SHP77 (cell line): ENCODE measurements at places on chromosomes 5 and 9.
A peak's percentile ranks its signal among the peaks of the same experiment; 100 is the strongest.

GRCh38 chr5:29089591-29090130, 2051.3 kb upstream of the CDH9 start:
- no peak for DNase-seq

- DNase-seq = no peak
These were observed 246.7 kb upstream of the ADRA1B start for GRCh38 chr5:159669559-159669958.

DNA sequence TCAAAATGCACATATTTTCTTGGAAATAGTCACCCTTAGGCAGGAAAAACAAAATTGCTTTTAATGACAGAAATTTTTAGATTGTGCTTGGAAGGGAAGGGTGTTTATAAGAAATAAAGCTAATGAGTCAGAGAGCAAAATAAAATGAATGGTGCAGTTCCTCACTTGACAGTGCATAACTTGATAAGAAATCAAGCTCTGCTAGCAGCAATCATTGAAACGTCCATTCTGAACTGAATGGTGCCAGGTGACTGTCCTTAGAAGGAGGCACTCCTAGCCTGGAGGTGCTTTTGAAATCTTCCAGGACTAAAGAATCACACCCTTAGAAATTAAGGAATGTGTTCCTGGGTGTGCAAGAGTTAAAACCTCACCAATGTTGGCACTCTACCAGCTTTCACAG, 202.5 kb downstream of the EFNA5 start:
- DNase-seq = no peak

DNA sequence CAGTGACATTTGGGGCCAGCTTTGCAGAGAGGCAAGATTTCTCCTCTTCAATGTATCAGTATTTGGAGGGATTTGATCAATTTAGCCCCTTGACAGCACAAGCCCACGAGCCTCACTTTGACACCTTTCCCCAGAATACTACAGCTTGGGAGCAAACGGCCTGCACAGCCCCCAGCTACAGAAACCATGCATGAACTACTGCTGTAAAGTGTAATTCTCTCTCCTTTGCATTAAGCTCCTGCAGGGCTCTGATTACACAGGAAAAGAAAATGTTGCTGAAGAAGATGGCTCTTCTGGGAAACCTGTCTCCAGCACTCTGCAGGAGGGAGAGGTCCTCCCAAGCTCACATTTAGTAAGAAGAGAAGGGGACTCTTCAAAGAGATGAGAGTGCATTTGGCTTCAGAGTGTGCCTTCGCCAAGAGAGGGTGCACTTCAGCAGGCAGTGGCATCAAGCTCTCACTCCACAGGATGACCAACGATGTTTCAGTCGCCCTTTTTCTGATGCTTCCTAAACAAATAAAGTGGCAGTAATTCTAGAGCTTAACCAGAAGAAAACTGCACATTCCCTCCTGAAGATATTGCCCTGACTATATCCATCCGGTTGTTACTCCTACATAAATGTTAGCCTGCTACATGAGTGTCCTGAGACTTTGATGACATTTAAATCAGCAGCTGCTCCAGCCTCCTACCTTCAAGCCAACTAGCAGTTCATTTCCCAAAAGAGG, 272.2 kb downstream of the AUH start:
- peak; percentile 14 for DNase-seq

- DNase-seq = no peak
These were observed 194.0 kb upstream of the DMRT1 start for GRCh38 chr9:647522-647921.

DNA sequence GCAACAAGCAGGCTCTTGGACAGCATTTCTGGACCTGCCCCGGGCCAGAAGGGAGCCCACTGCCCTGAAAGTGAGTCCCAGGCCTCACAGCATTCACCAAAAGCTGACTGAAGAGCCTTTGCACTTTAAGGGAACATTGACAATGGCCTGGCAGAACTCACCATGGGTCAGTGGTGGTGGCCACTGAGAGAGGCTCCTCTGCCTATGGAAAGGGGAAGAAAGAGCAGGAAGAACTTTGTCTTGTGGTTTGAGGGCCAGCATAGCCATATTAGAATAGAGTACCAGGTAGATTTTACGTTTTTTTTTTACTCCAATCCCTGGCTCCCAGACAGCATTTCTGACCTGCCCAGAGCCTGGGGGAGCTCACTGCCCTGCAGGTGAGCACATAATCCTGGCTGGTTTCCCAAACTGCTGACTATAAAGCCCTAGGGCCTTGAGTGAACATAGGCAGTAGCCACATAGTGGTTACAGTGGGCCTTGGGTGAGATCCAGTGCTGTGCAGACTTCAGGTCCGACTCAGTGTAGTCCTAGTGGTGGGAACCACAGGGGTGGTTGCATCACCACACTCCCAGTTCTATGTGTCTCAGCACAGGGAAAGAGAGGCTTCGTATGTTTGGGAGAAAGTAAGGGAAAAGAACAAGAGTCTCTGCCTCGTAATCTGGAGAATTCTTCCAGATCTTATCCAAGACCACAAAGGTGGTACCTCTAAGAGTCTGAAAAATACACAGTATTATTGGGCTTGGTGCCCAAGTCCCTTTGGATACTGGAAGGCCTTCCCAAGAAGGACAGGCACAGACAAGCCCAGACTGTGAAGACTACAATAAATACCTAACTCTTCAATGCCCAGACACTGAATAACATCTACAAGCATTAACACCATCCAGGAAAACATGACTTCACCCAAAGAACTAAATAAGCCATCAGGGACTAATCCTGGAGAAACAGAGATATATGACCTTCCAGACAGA, 89.5 kb downstream of the TSSK1B start:
- DNase-seq = no peak

- DNase-seq = no peak
These were observed 198.9 kb downstream of the NXNL2 start for GRCh38 chr9:88733651-88734421.

DNA sequence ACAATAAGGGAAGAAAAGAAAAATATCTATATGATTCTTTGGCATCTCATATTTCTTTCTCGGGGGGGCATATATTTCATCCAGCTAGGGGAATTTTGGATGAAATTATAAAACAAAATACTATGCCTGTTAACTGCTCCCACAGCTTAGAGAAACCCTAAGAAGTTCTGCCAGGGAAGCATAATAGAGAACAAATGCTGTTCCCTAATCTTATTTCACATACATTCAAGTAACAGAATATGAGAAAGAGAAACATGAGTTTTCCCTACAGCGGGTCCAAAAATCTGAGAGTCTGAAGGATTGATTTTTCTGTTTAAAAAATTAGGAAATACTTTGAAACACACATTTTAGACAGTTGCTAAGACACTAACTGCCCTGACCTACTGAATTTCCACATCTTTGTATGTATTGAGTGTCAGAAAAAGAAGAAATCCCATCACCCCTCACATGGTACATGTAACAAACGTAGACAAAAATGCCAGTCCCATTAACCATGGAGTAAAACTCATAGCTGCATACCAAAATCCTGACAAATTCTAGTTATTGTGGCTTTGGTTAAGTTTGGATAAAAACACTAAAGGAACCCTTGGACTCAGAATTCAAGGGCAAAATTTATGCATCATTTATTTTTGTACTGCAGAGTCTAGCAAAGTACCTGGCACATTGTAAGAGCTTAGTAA, 620.2 kb upstream of the DMAC1 start:
- no peak for DNase-seq

- no peak for DNase-seq
These were observed 37.5 kb upstream of the SUSD3 start for GRCh38 chr9:93020771-93021670.

DNA sequence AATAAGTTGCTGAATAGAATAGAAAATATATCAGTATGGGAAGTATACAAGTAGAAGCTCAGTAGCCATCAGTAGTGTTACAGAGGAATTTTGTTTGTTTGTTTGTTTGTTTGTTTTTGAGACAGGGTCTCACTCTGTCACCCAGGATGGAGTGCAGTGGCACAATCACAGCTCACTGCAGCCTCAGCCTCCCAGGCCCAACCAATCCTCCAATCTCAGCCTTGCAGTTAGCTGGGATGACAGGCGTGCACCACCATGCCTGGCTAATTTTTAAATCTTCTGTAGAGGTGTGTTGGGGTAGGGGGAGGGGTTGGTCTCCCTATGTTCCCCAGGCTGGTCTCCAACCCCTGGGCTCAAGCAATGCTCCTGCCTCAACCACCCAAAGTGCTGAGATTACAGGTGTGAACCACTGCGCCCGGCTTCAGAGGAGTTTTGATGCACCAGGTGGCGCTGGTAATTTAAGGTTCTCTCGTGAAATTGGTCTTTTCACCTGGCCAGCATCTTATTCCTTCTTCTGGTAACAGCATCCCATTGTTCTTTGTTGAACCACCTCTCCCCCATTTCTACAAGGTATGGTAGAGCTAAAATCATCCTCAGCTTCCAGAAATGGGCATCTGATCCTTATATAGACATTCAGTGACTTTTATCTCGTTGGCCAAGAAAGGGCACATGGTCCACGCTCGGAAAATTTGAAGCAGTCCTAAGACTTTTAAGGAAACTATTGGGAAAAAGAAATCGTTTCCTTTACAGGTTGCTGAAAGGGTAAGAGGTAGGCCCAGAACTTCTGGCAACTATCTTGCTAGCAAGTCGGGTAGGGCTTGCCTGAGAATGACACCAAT, 157.1 kb downstream of the ARRDC3 start:
- peak; percentile 32 for DNase-seq

- DNase-seq = no peak
These were observed 28.5 kb downstream of the RHOBTB3 start for GRCh38 chr5:95759634-95760033.

- peak; percentile 82 for DNase-seq
These were observed 81.0 kb downstream of the RXRA start for GRCh38 chr9:134407121-134407779.

DNA sequence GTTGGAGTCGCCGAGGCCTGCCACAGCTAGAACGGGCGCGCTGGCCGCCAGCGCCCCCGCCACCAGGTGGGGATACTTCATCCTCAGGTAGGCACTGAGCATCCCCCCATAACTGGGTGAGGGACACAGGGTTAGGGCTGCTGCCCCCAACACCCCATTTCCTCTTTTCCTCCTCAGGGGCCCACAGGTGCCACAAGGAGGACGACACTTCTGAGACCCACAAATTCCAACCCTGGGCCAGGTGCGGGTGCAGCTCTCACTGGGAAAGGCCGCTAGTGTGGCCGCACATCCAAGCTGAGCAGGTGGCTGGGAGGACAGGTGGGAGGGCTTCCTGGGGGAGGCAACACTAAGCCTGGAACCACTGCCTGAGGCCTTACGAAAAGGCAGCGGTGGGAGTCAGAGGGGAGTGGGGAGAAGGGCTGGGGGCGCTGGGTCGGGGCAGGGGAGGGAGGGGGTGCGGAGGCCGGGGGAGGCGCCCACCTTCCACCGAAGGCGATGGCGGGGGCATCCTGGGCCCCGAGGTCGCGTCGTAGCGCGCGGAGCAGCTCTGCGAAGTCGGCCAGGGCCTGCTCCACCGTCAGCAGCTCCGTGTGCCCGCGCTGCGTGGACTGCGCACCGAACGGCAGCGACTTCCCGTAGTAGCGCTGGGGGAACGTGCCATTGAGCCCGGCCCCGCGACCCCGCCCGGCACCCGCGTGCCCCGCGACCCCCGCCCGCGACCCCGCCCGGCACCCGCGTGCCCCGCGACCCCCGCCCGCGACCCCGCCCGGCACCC, 961 bp downstream of the DPP7 start:
- DNase-seq = no peak

DNA sequence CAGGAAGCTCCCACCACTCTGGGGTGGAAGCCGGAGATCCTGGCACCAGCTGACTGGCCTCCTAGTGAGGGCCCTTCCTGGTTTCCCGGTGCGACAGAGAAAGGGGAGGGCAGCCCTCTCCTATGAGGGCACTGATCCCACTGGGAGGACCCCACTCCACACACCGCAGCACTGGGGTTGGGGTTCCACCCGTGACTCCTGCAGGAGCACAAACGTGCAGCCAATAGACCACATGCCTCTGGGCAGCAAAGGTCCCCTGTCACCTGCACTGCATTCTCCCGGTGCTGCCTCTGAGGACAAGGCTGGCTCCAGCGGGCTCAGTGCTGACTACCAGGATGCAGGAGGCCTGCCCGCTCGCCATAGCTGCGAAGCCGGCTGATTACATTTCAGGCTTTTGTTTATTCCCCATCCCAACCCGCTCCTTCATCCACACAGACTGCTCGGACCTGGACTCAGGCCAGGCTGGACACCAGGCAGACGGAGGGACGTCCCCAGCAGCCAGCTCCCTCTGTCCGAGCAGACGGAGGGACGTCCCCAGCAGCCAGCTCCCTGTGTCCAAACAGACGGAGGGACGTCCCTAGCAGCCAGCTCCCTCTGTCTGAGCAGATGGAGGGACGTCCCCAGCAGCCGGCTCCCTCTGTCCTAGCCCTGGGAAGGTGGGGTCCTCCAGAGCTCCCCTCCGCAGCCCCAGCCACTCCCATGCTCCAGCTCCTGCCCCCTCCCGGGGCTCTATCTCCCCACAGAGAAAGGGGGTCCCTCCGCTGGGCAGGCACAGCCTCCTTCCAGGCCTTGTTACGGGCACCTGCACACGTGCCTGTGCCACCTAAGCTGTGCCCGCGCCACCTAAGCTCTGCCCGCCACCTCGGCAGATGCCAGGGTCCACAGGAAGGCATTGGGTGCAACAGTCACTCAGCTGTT, 8.8 kb upstream of the CEP72 start:
- peak; percentile 34 for DNase-seq

- DNase-seq = no peak
These were observed 138.4 kb upstream of the KIF2A start for GRCh38 chr5:62167561-62168057.

DNA sequence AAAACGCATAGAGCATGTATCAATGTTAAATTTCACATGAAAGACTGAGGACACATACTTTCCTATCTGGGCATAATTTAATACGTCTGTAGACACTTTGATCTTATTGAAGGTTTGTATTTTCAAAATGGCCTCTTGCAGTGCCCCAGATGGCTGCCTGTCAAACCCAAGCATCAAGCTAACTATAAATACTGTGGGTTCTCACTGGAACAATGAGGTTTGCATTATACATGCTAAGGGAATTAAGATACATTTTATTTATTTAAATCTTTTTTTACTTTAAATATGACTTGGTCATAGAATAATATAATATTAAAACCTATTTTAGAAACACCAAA, 702.9 kb upstream of the GRAMD2B start:
- no peak for DNase-seq

DNA sequence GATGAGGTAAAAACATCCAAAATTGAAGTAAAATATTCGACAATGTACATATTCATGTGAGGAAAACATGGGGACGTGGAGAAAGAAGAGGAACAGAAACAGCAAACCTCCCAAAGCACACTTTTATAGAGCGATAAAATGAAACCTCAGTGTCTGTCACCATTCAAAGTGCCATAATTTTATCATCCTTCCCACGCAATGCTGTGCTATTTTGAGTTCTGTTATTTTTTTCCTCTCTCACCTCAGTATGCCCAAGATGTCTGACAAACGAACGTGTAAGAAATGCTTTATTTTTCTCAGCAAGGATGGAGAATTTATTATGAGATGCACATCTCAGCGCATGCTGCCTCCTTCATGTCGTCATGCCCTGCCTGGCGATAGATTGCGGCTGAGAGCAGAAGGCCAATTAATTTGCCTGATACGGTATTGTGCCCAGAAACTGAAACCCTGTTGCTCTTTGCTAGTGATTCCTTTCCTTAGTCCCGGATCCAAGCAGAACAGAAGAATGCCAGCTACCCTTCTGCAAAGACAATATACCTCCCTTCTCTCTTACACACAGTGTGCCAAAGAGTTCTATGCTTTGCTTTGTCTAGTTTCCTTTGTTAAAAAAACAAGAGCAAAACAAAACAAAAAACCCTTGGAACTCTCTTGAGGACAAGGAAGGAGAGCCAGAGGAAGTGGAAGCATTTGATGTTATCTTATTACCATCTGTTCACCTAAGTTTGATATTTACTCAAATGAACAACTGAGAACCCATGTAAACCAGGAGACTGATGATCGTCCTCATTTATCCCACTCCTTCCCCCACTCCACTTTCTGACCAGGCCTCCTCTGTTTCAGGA, 192.4 kb downstream of the SEMA6A start:
- DNase-seq = no peak

GRCh38 chr5:169978714-169979113, 1.6 kb downstream of the INSYN2B start:
- DNase-seq = no peak
